ENCODE measurements at places on chromosomes 12 and 14. TPM values are rescaled to one million over a fixed set of nuclear protein-coding genes. Genes with fewer than 3 reads are reported as not detected.

DNA sequence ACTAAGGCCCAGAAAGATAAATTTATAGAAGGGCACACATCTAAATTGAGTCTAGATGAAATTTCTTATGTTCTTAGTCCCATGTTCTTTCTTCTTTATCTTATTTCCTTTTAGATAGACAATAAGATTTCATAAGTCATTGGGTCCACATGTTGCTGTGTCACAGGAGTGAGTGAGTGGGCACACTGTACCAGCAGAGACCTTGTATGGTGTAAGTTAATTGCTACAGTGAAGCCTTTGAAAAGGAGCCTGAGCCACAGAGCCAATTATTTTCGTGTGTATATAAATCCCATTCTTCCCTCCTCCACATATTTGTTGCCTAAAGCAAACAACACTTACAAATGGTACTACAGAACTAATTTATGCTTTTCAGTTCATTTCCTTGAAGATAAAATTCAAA is 79.1 kb downstream of the GRIP1 start:
- DNase-seq: no peak

DNA sequence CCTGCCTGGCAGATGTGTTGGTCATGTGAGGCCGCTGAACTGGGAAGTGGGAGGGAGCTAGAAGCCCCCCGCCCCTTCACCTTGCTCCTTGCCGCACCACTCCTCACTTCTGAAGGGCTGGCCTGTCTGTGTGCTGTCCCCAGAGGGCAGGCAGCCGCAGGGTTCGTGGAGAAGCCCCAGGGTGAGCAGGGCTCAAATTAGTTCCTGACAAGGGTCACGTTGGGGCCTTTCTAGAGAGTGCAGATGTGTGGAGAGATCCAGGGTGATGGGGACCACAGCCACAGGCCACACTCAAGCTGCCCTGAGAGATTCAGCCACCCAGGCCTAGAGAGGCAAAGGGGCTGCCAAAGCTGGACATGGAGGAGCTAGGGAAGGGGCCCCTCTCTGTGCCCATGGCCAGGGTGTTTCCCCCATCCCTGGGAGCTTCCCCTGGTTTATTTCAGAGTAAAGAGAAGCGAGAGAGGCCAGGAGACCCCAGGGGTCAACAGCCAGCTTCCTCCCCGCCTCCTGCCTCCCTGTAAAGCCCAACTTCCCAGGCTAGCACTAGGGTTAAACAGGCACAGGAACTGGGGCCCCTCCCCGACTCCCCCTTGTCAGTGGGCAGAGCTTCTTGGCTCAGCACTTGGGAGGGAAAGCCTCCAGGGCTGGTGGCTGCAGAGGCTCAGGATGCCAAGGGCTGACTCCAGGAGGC is 16.2 kb downstream of the SLC25A29 start:
- no peak for DNase-seq

GRCh38 chr12:22971247-22971646 is 346.3 kb downstream of the ETNK1 start:
- no peak for DNase-seq

DNA sequence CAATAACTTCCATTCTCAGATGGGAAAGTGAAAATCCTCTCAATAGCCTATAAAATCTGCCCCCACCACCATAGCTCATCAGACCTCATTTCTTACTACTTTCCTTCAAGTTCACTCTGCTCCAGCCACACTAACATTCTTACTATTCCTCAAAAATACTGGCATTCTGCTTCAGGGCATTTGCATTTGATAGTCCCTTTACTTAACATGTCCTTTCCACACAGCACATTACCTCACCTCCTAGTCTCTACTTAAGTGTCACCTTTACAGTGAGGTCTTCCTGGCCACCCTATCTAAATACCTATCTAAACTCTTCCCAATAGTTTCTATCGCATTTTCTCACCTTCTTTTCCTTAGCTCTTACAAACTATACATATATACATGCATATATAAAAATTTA is 6.8 kb downstream of the EML5 start:
- DNase-seq: no peak

- DNase-seq: no peak
Measured at GRCh38 chr12:103838254-103838914, 2.6 kb downstream of the NT5DC3 start.

DNA sequence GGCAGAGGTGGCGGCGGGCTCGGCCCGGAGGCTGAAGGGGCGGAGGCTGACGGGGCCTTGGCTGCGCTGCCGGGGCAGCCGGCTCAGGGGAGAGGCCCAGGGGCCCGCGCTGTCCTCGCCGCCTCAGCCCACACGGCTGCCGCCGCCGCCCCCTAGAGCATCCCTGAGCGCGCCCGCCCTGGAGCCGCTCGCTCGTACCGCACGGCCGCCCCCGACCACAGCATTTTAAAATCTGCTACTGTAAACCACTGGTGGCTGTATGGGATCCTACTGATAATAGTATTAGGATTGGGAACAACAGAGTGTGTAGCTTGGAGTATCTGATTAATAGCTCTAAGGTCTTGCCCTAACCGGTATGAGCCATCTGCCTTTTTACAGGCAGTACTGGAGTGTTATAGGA is 22.2 kb upstream of the EDDM3A start:
- no peak for DNase-seq

DNA sequence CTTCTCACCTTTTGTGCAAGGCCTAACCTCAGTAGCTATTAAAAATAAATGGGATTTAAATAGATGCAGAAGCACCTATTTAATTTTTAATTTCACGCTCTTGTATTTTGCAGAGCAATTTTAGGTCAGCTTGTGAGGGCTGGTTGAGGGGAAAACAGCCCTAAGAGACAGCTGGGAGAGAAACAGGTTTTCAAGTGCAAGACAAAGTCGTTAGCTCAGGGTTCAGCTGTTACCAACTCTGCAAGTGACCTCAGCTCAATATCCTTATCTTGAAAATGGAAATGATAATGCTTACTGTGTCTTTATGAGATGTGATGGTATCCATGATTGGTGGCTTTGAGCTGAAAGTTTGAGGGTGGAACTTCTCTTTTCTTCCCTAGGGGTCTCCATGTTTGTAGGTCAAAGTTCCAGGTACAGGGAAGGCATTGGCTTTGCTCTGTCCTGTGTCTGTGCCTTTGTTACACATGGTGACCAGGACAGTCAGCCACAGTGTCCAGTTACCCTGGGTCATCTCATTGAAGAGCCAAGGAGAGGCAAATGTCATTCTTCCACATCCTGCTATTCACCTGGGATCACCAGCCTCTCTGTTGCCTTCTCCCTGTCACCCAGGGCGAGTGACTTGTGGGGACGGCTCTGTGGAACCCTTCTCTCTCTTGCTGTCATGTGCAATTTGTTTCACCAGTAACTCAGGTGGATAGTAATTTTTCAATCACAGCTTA is 100.3 kb downstream of the SAMD4A start:
- no peak for DNase-seq

DNA sequence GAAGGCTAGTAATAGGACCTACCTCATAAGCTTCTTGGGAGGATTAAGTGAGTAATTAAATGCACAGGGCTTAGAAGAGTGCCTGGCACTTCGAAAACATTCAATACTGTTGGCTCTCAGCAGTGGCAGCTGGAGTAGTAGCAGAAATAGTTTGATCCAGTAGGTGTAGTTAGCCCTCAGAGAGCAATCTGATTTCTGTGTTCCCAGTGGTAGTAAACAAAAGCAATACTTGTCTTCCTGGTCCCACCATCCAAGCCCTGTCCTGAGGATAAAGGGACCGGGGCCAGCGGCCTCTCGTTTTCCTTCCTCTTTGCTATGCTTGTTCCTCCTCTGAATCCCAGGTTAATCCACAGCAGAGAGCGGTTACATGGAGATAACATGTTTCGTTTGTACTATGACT is 131.6 kb downstream of the SAMD4A start:
- no peak for DNase-seq

DNA sequence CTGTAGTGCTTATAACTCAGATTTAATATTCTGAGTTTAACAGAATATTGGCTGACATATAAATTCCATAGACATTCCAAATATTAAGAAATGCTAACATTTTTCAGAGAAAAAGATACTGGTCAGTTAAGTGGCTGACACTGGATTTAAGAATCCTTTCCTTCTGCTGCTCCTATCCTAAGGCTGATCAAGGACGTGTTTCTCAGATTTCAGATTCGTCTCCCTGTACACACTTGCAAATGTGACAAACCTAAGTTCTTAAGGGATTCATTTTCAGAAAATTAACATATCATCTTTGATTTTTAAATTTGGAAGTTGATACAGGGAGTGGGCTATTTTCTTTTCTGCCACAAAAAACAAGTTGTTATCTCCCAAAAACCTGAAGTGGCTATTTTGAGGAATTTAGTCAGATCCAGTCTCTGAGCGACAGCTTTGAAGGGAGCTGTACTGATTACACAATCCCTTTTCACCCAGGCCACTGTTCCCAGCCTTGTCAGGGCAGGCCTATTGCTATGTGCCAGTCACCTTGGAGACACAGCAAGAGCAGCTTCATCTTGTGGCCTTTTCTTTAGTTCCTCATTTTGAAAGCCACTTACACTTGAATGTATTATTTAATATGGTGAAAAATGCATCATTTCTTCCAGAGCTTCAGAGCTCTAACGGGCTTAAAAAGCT is 370.6 kb downstream of the KCNH5 start:
- DNase-seq: no peak

DNA sequence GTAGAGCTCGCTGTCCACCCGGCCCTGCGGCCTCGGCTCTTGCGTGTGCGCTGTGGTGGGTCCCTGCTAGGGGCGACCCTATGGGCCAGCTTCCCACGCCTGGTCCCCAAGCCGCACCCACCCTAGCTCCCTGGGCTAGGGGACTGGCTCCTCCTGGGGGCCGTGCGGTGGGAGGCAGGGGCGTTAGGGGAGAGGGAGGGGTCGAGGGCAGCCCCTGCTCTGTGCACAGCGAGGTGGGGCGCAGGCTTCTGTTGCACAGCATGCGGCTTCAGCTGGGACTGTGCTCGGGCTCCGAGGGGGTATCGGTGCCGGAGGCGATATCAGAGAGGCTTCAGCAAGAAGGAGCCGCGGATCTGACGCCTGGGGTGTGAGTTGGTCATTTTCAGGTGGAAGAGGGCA is 86.1 kb downstream of the ALG10 start:
- DNase-seq: no peak

- no peak for DNase-seq
Measured at GRCh38 chr12:13004361-13004760, 4.3 kb upstream of the HEBP1 start.

DNA sequence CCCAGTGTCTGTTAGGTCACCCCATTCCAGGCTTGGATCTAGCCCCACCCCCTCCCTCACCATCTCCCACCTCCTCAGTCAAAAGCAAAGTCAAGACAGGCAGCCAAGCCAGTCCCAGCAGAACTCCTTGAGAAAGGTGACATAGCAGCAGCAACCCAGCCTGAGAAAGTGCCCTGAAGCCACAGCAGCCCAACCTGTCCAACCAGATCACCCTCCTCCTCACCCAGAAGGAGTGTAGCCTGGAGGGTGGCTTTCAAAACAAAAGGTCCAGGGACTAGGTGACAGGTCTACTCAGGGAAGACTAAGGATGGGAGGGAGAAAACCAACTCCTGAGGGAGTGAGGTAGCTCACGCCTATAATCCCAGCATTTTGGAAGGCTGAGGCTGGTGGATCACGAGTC is 5.2 kb downstream of the RAB15 start:
- no peak for DNase-seq

DNA sequence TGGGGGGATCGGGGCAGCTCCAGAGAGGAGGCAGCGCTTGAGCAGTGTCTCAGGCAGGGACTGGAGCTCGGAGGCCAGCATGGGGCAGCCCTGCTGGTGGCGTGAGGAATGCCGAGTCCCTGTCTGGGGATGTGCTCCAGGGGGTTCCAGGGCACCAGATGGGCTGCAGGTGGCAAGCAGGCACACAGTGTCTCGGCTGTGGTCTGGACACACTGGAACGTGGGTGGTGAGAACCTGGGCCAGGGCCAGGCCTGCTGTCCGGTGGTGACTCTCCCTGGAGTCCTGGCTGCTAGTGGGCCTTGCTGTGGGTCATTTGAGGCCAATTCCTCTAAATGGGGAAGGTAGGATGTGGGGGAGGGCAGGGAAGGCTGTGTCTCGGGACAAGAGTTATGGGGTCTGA is 199.4 kb upstream of the RTL1 start:
- DNase-seq: no peak

DNA sequence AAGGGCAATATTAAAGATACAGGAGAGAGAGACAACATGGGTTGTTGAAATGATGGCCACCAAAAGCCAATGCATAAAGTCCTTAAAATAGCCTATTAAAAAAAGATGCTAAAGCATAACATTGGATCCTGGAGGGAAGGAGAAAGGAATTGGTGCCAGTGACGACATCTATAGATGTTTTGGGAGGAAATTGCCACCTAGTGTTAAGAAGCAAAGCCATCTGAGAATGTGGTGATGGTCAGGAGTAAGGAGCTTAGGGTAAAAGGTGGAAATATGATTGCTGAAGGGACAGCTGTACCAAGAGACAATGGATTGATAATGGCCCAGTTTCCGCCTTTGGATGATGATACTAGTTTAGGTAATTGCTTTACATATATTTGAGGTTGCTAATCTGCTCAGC is 85.1 kb downstream of the TMEM30B start:
- DNase-seq: no peak

DNA sequence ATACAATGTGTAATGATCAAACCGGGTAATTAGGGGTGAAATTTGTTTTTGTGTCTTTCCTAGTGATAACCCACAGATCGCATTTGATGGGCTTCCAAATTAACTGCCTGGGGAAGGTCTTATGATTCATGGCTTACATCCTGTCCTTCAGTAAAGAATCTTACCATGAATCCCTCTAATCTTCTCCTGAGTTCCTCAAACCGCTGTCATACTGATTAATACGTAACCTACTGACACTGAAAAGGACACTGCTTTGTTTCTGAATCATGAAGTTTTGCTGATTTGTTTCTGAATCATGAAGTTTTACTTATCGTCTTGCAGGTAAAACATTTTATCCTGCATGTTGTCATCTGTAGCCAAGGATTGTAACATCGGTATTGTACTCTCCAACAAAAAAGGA is 52.0 kb upstream of the CRY1 start:
- DNase-seq: no peak

DNA sequence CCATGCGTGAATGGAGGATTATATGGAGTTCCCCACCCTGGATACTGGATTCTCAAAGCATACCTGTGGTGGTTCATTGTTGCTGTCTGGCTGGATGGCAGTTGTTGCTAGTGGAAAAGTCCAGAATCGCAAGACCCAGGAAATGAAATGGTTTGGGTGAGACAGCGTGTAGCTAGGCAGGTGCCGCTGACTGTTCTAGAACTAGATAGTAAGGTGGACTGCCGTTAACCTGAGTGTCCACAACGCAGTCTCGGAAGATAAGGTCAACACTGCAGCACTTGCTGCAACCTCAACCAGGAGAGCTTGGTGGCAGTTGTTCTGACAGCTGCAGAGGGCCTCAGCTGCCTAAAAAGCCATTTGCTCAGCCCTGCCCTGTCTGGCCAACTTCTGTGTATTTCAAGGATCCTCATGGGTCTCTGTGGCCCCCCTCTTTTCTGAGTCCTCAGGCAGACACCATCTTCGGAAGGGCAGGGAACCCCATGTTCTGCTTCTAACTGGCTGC is 15.5 kb upstream of the IRF2BPL start:
- DNase-seq: no peak

GRCh38 chr12:28223025-28223554 is 32.8 kb downstream of the CCDC91 start:
- DNase-seq: no peak

- no peak for DNase-seq
Measured at GRCh38 chr14:104721505-104722431, 2.3 kb upstream of the ADSS1 start.

The RAB15 gene
- total RNA-seq: 16.5 TPM

The PIWIL1 gene
- total RNA-seq: 0.12 TPM

The NKX2-8 gene
- total RNA-seq: not detected

The CLEC4E gene
- 7.8 TPM for total RNA-seq

The SLC25A47 gene
- 0.20 TPM for total RNA-seq

The RASSF9 gene
- total RNA-seq: 1.9 TPM

The ITGB7 gene
- total RNA-seq: 5.8 TPM

Data from mucosa of gallbladder (tissue), 1 donor.